Right kidney (tissue), 9 donors: ENCODE measurements at places on chromosomes 5 and 9.

GRCh38 chr5:34412736-34413135 lies 243.4 kb upstream of the RAI14 start:
- DNase-seq, result no peak

DNA sequence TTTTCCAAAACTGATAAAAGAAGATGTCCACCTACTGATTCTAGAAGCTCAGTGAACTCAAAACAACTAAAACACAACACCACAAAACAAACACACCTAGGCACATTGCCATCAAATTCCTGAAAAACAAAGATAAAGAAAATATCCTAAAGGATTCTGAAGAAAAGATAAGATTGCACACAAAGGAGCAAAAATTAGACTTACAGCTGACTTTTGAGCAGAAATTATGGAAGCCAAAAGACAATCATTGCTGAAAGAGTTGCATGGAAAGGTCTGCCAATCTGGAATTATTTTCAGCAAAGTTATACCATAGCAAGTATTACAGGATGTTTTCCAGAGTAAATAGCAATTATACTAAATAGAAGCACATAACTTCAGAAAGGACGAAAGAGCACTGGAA lies 128.2 kb upstream of the IRX2 start:
- no peak for DNase-seq

DNA sequence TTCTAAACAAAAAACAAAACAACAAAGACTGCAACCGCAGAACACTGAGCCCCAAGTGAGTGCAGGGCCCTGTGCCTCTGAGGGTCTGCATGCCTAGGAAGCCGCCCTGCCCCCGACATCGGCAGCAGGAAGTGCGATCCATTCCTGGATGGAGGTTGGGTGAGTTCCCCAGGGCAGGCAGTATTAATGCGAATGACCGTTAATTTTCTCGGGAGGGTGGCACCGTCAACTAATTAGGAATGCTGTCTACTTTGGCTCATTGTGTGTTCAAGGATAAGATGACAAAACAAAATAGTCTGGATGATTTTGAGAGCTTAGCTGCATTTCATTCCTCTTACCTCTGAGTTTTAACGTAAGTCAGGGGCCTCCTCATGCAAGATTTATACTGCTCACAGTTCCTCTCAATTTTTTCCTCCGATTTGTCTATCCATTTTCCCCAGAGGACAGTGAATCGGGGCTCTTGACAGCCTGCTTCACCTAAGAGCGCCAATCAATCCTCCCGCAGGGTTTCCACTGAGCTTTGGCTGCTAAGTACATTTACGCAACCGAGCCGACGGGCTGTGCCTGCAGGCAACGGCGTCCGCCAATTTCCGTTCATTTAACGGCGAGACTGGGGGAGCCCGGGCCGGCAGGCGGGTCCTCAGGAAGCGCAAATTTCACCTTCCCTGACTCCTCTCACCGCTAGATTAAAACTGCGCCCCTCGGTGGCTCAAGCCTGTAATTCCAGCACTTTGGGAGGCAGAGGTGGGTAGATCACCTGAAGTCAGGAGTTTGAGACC lies 2.9 kb upstream of the NXNL2 start:
- DNase-seq, result peak; percentile 48

- DNase-seq, result no peak
Measured at GRCh38 chr5:44809215-44809955, 638 bp downstream of the MRPS30 start.
